ENCODE measurements at places on chromosomes 6 and 20.

GRCh38 chr20:35991142-35991771 lies 22.9 kb downstream of the CNBD2 start:
- no peak for DNase-seq

DNA sequence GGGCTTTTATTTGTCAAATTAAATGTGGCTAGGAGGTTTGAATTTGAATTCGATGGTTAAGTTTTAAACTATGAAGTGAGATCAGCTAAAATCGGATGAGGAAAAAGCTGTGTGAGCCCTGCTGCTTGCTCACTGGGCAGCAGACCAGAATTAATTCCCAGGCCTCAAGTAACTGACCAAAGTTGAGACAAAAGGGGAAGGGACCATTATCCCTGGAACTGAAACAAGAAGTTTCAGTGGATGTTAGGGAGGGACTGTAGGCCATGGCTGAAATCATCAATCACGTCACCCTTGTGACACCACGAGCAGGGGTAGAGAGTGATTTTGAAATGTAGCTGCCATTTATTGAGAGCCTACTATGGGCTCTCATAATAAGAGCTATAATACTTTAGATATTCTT lies 7.0 kb upstream of the PRSS35 start:
- DNase-seq, result no peak

GRCh38 chr6:53752856-53753255 lies 41.9 kb upstream of the LRRC1 start:
- DNase-seq, result no peak

DNA sequence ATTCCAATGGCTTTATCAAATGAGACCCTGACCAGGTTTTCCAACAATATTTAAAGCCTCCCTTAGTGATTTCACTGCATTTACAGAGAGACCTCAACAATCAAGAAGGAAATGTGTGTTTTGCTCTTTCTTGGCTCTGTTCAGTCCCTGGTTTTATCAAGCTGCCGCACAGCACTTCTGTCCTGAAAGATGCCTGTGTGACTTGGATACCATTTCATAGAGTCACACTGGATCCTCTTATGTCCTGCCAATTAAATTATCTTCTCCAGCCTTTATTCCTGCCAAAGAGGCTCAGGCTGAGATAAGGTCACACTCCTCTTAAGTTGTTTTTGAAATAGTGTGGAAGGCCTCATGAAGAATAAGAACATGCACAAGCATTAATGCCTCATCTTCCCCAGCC lies 197.0 kb upstream of the RNF217 start:
- DNase-seq, result no peak

Measured in Caki2 (cell line).